Activated naive CD4-positive, alpha-beta T cell treated with anti-CD3 and anti-CD28 coated beads, Interleukin-2, amount 50 U/mL, for 16 hours (primary cell): ENCODE measurements at places on chromosomes 12 and 14.

DNA sequence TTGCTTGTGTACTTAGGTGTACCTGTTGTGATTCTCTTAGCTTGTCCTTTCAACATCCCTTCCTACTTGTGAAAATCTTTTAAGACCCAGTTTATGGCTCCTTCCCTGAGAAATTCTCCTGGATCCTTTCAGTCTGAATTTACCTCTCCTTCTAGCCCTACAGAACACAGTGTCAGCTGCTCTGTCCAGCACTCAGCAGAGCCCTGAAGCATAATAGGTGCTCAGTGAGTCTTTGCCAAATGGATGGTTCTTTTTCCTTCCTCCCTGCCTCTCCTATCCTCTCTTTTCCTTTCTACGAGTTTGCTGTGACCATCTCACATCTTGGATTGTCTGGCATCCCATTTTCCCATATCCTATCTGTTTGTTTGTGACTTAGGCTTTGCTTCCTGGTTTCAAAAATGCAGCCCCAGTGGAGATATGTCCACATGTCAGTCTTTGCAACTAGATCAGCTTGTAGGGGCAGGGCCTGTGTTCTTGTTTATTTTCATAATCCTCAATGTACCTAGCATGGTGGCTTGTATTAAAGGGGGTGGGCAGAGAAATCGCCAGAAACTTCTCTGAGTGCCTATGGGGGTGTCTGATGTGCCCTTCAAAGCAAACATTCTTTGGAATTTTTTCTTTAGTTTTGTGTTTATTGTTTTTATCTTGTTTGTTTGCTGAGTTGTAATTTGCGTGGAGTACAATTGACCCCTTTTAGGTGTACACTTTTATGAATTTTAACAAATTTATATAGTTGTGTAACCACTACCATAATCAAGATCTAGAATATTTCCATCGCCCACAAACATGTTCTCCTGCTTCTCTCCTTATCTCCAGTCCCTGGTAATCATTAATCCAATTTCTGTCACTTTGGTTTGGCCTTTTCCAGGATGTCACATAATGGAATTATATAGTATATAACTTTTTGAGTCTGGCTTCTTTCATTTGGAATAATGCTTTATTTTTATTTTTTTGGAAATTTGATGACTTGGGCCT is 62.8 kb downstream of the SMOC1 start:
- DNase-seq: no peak

DNA sequence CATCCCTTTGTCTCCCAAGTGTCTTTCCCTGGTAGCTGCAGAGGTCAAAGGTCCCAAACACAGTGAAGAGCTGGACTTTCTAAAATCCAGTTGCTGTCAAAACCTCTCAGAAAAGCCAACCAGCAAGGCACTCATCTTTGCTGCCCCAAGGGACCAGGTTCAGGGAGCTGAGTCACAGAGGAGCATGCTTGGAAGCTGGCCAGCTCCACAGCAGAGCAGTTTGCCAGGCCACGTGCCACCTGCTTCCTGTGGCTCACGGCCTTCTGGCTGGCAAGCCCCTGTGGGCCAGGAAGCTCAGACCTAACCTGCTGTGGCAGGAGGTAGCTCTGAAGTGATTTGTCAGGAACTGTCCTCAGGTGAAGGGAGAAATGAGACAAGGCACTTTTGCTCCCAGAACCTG is 3.6 kb downstream of the ISCU start:
- DNase-seq: peak; percentile 65

DNA sequence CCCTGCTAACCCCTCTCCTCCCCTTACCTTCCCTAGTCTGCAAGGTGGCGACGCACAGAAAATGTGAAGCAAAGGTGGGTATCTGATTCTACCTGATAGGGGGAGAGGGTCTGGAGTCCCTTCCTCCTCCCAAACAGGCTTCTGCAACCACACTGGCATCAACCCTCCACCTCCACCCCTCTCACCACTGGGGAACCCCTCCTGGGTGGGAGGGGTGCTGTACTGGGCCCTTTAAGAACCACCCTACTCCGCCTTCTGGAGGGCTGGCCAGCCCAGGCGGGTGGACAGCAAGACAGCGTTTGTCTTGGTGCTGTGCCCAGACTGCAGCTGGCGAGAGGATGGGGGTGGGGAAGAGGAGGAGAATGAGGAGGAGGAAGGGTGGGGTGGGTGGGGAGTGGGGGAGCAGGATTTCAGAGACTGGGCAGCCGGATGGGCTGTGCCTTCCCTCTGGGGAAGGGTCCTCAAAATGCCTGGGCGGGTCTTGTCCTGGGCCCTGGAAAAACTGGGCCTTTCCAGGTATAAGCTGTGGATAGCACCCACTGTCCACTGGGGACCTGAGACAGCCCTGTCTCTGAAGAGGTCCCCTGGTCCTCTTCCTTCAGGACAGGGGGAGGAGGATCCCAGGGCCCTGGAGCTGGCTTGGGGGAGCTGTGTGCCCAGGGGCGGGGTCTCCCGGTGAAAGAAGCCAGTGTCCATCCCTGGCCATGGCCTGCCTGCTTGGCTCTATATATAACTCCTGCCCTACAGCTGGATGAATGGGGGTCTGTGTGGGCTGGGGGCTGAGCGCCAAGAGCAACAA is 2.8 kb downstream of the TNS2 start:
- no peak for DNase-seq

GRCh38 chr12:104285740-104286515 is 17.6 kb upstream of the EID3 start:
- DNase-seq: peak; percentile 33

DNA sequence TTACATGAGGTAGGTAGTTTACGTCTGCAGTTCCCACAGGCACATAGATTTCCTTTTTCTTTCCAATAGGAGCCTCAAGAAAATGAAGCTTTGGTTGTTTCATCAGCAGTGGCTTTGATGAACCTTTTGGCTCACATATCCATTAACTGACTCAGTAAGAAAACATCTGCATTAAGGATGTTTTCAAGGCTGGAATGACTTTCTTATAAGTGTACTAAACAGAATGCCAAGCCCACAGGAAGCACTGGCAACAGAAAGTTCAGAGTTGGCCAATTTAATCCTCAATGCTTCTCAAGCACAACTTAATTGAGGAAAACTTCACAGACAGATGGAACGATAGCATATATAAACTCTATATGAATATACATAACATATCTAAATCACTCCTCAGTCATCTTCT is 63.5 kb downstream of the ST8SIA1 start:
- DNase-seq: no peak

DNA sequence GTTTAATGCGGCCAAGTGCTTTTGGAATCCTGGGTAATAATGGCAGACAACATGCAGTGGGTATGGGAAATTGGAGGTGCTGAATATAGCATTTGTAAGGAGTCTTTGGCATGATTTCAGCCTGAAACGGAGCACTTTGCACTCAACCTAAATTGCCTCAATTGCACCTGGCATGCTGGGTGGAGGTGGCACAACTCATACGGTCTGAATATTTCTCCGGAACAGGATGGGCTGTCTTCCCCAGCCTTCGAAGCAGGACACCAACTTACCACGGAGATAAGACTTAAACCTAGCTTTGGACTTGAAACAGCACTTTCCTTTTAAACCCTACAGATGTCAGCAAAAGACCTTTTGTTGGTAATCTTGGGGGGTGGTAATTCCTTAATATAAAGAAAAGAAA is 153.7 kb upstream of the SRRM4 start:
- no peak for DNase-seq

GRCh38 chr12:99130808-99131553 is 485.9 kb downstream of the APAF1 start:
- no peak for DNase-seq

GRCh38 chr12:75977590-75977951 is 54.0 kb downstream of the PHLDA1 start:
- DNase-seq: no peak

DNA sequence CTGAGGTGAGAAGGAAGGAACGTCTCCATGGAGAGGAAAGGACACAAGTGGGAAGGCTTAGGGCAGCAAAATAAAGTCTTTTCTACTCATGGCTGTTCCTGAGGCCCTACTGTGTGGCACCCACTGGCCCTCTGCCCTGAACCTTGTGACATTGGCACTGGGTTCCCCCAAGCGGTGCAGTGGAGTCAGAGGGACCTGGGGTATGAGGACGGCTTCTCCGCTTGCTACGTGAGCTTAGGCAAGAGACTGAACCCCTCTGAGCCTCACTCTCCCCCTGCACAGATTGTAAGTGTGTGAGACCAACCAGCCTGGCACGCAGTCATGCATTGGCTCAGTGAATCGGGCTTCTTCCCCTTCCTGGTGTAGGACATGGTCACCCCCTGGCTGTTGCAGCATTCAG is 19.7 kb downstream of the SLC6A12 start:
- no peak for DNase-seq

DNA sequence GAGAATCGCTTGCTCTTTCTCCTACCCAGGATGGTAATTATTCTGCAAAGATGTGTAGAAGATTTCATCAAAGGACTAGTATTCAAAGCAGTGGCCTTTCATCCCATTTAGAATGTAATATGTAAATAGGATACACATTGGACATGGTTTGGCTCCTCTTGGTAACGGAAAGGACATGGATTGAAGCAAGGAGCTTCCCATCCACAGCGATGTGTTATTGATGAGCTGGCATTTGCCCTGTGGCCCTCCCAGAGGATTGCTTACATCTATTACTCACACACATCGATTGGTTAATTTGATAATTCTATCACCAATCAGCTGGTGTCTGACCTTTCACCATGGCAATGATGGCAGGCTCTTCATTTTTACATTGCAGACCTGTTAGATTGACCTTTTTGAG is 458.4 kb downstream of the EGLN3 start:
- DNase-seq: no peak

DNA sequence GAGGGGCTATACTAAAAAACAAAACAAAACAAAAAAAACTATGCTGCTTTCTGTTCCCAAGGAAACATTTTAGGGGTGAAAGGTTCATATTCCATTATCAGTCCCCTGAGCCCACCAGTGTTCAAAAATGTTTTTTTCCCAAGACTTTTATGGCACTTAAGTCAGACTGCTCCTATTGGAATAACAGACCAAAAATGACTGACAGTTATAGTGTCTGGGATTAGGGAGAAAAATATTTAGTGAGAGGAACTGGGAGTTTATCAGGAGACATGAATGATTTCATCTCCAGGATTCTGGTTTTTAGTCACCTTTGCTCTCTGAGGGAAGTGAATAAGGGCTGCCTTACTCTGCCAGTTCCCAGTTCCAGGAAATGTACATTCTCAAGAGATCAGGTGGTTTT is 68.0 kb downstream of the PDE3A start:
- no peak for DNase-seq

- peak; percentile 10 for DNase-seq
Measured at GRCh38 chr14:41606532-41607303, at the start of gene LRFN5. LRFN5 (plus strand) TSS chr14:41606876.

DNA sequence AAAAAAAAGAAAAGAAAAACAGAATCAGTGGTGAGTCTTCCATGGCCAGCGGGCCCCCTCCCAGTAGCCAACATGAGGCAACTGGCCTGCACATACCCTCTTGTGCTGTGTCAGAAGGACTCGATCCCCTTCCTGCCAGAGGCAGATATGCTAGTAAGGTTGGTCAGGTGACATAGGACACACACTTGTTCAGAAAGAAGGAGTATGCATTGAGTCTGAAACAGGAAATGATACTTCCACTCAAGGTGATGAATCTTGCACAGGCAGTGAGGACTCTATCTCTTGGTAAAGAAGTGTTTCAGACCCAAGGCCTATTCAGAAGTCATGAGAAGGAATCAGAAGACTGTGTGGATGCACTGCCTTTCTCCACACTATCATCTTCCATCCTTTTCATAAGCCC is 269.7 kb upstream of the FAR2 start:
- no peak for DNase-seq

- no peak for DNase-seq
Measured at GRCh38 chr14:101709962-101710931, 51.3 kb upstream of the PPP2R5C start.

DNA sequence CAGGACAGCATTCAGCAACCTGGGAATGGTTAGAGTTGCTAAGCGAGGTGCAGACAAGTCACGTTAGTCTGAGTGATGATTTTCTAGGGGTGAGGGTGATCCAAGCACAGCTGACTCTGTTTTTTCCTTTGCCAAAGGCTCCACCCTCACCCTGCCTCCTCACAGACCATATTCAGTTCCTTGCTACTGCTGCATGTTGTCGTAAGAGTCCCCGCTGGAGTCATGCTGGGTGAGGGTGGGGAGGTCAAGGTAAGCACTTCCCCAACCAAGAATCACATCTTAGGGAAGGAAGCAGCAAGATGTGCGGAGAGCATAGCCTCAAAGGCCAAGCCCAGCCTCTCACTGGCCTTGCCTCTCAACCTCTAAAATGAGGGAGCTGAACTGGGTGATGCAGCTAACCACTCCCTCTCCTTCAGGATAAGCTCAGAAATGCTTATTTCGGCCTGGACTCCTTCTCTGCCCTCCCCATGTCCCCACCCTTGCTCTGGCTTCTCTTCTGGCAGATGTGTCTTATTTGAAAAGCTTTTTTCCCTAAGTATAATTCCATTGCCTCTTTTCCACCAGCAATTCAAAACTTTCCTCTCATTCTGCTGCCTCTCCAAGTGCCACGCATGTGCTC is 66.9 kb upstream of the ACTN1 start:
- no peak for DNase-seq

GRCh38 chr14:22803687-22803974 is 11.6 kb downstream of the SLC7A7 start:
- DNase-seq: no peak

DNA sequence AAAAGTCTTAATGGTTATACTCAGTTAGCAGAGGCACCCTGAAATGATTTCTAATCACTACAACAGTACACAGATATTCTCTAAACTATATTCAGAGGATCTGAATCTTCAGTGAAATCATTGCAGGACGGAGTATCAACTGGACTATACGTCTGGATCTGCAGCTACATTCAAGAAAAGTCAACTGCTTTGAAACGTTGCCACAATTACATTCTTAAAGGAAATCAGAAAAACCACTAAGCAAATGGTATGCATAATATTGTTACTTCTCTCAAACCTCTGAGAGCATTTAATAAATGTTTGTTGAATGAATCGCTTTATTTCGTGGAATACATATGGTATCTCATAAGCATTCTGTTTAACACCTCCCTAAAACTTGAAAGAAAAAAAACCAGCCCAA is 67.4 kb downstream of the MED13L start:
- DNase-seq: no peak

- no peak for DNase-seq
Measured at GRCh38 chr12:94133964-94134795, 14.2 kb upstream of the PLXNC1 start.

GRCh38 chr14:69153152-69153872 is 393 bp upstream of the DCAF5 start:
- DNase-seq: peak; percentile 93

GRCh38 chr12:60451457-60451856 is 855.6 kb downstream of the SLC16A7 start:
- DNase-seq: no peak

- no peak for DNase-seq
Measured at GRCh38 chr12:27585739-27586265, 61.8 kb downstream of the PPFIBP1 start.
